ENCODE measurements at places on chromosomes 6 and 20.
A peak's percentile ranks its signal among the peaks of the same experiment; 100 is the strongest.

DNA sequence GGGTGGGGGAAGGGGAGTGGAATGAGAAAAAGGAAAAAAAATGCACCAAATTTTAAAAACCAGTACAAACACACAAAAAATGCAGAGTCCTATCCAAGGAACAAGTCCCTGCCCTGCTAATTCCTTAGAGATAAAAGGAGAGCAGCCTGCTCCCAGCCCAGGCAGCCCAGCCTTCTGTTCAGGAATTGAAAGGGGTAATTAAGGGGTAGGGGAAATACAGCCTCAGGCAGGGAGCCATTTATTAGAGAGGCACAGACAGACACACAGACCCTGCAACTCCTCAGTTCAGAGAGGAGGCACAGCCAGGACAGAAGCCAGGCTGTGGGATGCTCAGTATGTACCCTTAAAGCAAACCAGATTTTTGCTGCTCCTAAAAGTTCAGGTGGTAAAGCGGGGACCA lies 137.2 kb downstream of the EYA2 start:
- no peak for DNase-seq

GRCh38 chr6:88114838-88115237 lies 51.3 kb downstream of the CNR1 start:
- no peak for DNase-seq

DNA sequence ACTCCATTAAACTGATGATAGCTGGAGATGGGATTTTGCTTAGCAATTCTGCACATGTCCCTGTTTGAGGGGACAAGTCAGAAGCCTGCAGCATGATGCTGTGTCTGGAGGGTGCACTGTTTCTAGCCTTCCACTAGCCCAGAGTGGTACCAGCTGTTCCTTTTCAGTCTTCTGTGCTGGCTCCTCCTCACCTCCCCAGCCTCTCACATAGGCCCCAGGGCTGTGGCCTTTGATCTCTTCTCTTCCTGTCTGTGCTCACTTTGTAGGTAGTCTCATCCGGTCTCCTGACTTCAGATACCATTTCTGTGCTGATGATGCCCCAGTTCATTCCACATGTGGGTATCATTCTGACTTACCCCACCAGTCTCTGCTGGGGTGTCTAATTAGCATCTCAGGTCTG lies 126.3 kb downstream of the HIVEP1 start:
- DNase-seq = no peak

- DNase-seq = no peak
Measured at GRCh38 chr20:7375905-7376304, 564.4 kb downstream of the HAO1 start.

GRCh38 chr20:57698116-57698866 lies 11.5 kb downstream of the PMEPA1 start:
- peak; percentile 98 for DNase-seq

DNA sequence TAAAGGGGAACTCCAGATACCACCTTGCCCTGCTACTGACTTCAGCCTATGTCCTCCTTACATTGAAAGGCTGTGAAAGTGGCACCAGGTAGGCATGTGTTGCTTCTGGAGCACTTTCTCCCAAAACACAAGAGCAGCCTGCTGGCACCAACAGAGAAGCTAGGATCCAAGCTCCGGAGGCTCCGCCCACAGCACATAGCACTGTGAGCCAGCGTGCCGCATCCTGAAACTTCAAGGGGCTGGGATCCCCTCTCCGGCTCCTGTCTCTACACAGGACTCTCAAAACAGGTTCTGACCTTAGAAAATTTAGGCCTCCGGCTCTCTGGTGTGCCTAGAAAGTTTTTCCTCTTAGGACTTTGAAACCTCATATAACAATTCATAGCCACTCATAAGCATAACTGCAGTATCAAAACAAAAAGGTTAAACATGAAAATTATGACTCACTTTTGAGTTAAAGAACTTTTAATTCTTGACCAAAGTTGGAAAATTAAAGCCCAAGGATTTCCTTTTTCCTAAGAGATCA lies 41.1 kb downstream of the EZR start:
- DNase-seq = no peak

- DNase-seq = peak; percentile 95
Measured at GRCh38 chr6:39881851-39882530, 52.3 kb downstream of the MOCS1 start.

GRCh38 chr6:135853986-135854385 lies 2.5 kb downstream of the PDE7B start:
- DNase-seq = no peak

GRCh38 chr6:150627585-150628025 lies 27.9 kb downstream of the PLEKHG1 start:
- peak; percentile 70 for DNase-seq

DNA sequence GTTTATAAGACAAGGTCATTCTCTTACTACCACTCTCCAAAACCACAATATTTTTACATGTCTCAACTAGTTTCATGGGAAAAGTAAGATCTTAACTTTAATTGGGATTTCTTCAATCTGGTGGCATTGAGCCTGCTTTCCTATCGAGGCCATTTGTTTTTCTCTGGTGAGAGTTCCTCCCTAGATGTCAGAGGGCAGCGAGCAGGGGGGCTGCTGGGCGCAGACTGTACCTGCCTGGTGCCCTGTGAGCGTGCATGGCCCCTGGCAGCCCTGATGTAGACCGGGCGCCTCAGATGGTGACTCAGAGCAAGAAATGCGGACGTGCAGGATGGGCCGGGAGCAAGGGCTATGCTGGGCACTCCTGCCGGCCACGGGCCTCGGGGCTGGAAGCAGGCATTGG lies 27.2 kb downstream of the ERMARD start:
- DNase-seq = no peak

DNA sequence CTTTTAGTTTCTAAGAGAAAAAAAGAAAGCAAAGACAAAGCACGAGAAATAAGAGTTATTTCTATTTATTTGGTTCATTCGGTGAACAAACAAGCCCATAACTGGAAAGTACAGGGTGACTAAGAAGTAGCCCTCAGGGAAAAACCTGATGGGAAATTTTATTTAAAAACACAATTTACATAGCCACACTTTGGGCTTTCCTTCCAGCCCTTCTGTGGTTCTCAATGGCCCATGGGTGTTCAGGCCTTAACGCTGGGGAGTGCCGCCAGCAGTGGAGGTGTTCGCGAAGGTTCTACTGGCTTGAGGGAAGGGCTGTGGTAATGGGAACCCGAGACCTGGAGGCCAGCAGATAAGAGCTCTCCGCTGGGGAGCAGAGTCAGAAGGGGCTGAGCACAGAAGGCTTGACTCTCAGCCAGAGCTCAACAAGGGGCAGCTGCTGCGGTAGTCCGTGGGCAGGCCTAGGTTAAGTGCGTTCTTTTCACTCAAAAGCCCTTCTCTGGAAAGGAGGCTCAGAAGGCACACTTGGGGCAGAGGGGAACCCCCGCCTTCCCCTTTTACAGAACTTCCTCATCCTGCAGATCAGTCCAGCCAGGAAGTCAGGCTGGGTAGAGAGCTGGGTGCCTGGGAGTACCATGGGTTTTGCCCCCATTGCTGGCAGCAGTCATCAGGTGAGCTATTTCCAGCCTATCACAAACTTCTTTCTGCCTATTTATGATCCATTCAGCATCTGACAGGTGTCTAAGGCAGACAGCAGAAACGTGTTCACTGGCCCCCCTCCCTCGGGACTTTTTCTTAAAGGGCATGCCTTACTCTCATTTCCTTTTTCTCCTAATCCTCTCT lies 8.8 kb upstream of the CD83 start:
- DNase-seq = no peak

- no peak for DNase-seq
Measured at GRCh38 chr6:169240125-169240524, 13.5 kb downstream of the THBS2 start.

- no peak for DNase-seq
Measured at GRCh38 chr6:26520237-26520849, 17.8 kb upstream of the HMGN4 start.

GRCh38 chr6:31572041-31572911 lies at the start of gene LTA:
Gene LTA, plus strand, starts transcription at chr6:31572289. Its CDS starts 454 bp downstream, at chr6:31572743.
- DNase-seq = no peak

DNA sequence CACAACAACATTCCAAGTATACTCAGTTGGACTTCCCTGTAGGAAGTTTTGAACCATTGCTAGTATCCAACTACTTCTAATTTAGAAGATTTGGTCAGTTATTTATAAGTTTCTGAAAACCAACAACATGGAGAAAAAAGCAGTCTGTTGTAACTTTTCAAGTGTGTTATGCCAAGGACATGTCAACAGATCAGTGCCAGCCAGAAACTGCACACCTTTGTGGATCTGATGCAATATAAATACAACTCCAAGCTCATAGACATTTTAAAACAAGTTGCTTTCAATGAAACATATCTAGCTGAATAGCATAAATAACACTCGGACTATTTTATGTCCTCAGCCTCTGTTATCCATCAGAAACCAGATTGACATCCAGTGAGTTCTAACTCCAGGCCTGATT lies 58.3 kb upstream of the CARMIL1 start:
- no peak for DNase-seq

DNA sequence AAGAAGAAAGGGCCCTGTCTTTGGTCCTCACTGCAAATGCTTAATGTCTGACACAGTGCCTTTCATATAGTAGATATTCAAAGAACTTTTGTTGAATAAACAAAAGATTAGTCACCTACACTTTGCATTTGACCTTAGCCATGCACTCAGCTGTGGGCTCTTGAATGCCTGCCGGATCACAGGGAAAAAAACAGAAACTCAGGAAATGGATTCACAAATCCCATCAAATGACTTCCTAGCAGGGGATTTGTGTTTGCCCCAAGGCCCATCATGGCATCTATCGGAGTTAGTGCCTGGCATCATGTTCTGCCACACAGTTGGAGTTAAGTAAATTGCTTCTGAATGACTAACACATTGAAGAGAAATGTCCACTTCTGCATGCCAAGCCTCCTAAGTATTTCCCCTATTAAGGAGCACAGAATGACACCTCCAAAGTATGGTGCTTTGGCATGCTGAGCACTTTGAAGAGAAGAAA lies 72.3 kb upstream of the DST start:
- DNase-seq = peak; percentile 77

GRCh38 chr6:151181706-151182363 lies 57.9 kb upstream of the AKAP12 start:
- no peak for DNase-seq

- no peak for DNase-seq
Measured at GRCh38 chr6:121067381-121067780, 266.9 kb downstream of the TBC1D32 start.

- no peak for DNase-seq
Measured at GRCh38 chr6:181049-181654, 111.1 kb upstream of the DUSP22 start.

- DNase-seq = no peak
Measured at GRCh38 chr20:47879771-47880170, 94.5 kb upstream of the SULF2 start.

GRCh38 chr6:118297821-118298220 lies 250.3 kb upstream of the PLN start:
- no peak for DNase-seq

GRCh38 chr20:4299773-4300172 lies 284.4 kb upstream of the RNF24 start:
- peak; percentile 45 for DNase-seq

GRCh38 chr6:69155467-69155866 lies 520.4 kb downstream of the ADGRB3 start:
- no peak for DNase-seq

- DNase-seq = no peak
Measured at GRCh38 chr6:133411757-133412156, 170.6 kb downstream of the EYA4 start.

DNA sequence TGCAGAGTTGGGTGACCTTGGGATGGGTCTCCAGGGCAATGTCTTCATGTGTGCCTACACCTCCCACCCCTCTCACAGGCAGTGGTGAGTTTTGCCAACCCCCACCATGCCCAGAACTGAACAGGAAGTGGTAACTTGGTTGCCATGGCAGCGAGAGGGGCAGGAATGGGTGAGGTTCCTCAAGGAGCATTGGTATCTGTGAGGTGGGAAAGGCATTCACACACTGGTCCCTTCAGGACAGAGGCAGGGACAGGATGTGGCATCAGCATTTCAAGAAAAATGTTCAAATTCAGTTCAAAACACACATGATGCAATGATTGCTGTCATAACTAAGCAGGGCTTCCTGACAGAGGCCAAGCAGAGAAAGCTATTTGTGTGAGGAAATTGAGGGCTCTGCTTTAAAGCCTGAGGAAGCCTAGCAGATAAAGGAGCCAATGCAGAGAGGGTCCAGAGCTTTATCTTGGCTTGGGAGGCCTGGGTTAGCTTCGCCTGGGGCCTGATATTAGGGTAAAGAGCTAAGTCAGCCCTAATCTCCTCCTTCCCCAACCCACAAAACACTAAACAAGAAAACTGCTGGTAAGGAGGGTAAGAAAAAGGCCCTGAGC lies 551 bp downstream of the TREML2 start:
- DNase-seq = peak; percentile 34

GRCh38 chr20:63163596-63164483 lies 52.1 kb downstream of the YTHDF1 start:
- no peak for DNase-seq

- DNase-seq = no peak
Measured at GRCh38 chr6:13098006-13098405, 230.3 kb downstream of the TBC1D7 start.

DNA sequence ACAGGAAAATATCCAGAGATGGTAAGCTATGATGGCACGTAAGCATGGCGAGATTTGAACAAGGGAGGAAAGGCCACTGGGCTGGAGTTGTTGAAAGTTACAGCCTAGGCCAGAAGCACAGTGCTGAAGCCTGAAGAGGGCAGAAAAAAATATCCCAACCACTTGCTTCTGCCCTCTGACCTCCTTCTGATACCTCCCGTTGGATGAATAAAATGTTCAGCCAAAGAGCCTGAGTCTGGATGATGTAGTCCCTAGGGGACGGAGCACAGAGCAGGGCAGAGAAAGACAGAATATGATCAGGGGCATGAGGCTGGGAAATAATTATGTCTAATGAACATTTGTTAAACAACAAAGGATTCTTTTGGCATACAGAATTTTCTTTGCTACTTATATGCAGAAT lies 19.7 kb downstream of the KLHL31 start:
- DNase-seq = no peak

- DNase-seq = no peak
Measured at GRCh38 chr6:46276576-46277142, 105.9 kb upstream of the ENPP5 start.

DNA sequence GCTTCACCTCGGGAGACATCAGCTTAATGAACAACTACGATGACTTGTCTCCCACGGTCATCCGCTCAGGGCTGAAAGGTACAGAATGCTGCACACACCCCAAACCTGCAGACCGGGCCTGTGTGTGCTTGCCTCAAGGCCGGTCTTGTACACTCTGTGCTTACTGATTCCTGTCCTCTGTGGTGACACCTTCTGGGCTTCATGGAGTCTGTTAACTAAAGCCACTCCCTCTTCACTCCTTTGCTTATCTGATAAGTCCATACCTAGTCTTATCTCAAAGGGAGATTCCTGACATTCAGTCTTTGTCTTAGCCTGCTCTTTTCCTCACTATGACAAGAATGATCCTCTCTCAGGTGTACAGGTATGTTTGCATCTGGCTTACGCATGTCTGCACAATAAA lies 107.7 kb upstream of the TMEM181 start:
- no peak for DNase-seq

GRCh38 chr6:44022296-44022661 lies 105.0 kb downstream of the MRPL14 start:
- no peak for DNase-seq

GRCh38 chr6:747921-748320 lies 55.0 kb upstream of the EXOC2 start:
- no peak for DNase-seq

GRCh38 chr6:3650076-3650958 lies 101.2 kb downstream of the PXDC1 start:
- no peak for DNase-seq

- DNase-seq = no peak
Measured at GRCh38 chr6:89073014-89073620, 7.4 kb upstream of the PNRC1 start.

All from fibroblast of skin of abdomen (primary cell).